Hepatocyte (in vitro differentiated cells): ENCODE measurements at places on chromosomes 6 and 20. TPM values are rescaled to one million over a fixed set of nuclear protein-coding genes. Genes with fewer than 3 reads are reported as not detected.

- no peak for DNase-seq
These were observed 1144.9 kb upstream of the EYS start for GRCh38 chr6:66851930-66852329.

GRCh38 chr6:38032797-38033196 is 213.3 kb downstream of the ZFAND3 start:
- no peak for DNase-seq

DNA sequence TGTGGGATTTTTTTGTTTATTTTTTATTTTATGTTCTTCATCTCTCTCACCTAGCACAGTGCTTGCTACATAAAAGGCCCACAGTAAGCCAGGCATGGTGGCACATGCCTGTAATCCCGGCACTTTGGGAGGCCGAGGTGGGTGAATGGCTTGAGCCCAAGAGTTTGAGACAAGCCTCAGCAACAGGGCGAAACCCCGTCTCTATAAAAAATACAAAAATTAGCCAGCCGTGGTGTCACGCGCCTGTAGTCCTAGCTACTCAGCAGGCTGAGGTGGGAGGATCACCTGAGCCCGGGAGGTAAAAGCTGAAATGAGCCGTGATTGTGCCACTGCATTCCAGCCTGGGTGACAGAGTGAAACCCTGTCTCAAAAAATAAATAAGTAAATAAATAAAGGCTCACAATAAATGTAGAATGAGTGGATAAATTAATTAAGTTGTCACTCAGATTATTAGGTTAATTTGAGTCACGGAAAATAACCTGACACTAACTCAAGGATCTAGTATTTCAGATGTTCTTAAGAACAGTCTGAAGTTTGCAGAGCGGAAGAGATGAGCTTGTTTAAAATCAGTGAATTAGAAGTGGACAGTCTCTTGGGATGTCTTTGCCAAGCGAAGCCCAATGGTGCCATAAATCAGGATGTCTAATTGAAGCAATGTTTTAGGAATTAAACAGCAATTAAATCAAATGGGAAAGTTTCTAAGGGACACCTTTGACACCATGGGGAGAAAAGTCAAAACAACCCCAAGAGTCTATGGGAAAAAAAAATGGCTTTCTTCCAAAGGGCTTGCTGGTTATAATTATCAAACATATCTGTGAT is 214.4 kb downstream of the ZNF217 start:
- DNase-seq: no peak

DNA sequence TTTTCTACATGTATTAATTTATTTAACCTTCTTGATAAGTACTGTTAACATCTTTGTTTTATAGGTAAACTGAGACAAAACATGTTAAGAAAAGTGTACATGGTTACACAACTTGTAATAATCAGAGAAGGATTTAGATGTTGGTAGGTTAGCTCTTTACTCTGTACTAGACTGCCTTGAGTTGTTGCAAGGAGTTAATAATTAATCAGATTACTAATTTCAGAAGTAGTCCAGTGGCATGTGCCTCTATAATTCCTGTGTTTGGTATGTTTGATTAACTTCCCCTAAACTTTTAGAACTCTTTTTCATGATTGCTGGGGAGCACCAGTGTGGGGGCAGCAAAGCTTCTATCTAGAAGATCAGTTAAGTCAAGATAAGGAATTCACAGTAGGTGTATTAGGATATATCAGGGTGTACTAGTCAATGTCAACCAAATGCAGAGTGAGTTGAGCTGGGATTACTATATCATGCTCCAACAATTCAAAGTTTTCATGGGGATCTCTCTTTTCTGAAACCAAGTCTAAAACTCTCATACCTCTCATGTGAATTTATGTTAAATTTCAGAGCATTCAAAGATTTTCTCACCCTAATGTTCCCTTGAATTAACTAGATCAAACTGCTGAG is 129.7 kb upstream of the AHI1 start:
- no peak for DNase-seq

- no peak for DNase-seq
These were observed 23.0 kb downstream of the OPN5 start for GRCh38 chr6:47804821-47805220.

- peak; percentile 96 for DNase-seq
These were observed at the start of gene GTF3C6 for GRCh38 chr6:110958329-110959192. Gene GTF3C6, plus strand, starts transcription at chr6:110958706. Its CDS starts 64 bp downstream, at chr6:110958770.

Gene CCM2L
- polyA plus RNA-seq: 0.56 and 1.0 TPM in 2 replicates

DNA sequence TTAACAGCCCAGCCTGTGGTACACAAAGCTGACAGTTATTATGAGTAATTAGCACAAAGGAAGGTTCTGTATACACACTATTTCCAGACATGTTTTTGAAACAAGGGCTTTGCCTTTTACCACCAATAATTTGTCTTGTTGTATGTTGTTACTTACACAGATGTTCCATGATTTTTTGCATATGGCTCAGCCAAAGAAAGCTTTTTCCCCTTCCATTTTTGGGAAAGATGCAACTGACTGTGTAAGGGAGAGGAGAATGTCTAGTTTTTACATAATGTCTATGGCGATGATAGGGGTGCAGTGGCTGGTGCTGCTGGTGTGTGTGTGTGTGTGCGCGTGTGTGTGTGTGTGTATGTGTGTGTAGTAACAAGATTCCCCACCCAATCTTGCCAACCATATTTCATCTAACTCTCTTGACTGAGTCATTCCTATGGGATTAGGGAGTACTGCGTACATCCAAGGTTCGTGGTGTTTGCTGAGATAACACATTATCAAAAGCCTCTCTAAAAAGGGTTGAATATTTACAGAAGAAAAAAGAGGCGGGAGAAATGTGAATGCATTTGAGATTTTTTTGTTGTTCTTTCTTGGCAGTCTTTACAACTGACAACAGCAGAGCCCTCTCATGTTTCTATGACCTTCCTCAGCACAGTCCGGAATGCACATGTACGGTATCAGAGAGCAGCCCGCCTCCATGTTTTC is 192.2 kb downstream of the GMPR start:
- DNase-seq: peak; percentile 39

GRCh38 chr20:39464238-39464637 is 502.1 kb downstream of the DHX35 start:
- no peak for DNase-seq
